ENCODE measurements at places on chromosomes 5 and 9.

DNA sequence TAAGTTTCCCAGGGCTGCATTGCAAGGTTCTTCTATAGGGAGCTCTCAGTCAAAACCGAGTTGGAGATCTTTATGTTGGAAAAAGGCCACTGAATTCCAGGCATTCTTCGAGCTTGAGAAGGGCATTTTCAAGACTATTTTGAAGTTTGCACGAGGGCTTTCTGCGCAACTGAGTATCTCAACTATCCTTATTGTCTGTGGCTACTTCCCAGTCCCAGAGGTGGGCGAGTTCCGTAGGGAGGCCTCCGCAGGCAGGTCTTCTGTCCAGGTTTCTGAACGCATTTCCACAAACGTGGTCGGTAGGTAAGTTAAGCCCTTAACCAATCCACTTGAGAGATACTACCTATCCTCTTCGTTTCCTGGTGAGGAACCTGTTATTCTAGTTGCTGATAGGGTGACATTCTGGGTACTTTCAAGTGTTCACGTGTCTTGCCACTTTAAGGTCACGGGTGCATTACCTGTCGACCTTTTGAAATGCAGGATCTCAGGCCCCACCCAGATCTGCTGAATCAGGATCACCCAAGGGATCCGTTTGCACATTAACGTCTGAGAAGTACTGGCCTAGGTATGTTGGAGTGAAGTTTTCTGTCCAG, 51.4 kb upstream of the TJP2 start:
- DNase-seq: peak; percentile 92

GRCh38 chr5:143557061-143557818, 153.8 kb upstream of the NR3C1 start:
- peak; percentile 78 for DNase-seq

DNA sequence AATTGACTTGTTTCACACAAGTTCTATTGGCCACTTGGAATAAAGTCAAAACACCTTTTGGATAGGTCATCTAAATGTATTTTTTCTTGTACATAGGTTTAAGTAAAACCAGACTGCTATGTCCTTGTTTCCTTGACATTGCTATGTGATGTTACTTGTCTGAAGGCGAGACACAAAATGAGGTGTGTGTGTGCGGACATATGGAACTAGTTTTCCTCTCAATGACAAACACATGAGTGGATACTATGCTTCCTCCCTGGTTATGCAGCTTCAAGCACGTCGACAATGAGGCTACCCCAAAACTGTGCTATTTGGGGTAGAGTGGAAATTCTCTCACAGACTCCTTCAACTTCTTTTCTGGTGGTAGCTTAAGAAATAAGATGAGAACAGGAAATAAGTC, 276.8 kb downstream of the GAS1 start:
- DNase-seq: no peak

- no peak for DNase-seq
Measured at GRCh38 chr5:169223595-169223953, 77.4 kb downstream of the SLIT3 start.

DNA sequence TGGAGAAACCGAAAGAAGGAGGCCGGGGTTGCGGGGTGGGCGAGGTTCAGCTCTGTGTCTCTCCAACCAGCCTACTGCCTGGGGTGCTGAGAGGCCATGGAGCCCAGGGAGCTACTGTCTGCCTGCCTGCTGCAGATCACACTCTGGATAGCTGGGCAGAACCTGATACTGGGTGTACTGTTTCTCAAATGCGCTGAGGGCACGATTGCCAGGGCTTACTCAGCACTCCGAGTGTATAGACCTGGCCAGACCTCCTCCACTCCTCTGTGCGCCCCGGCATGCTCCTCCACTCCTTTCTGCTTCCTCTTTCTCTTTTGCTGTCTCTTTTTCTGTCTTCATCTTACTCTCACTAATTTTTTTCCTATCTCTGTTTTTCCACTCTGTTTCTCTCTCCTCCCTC, 215.1 kb downstream of the PAPPA start:
- DNase-seq: no peak

GRCh38 chr9:5817862-5818261, 15.1 kb downstream of the ERMP1 start:
- no peak for DNase-seq

DNA sequence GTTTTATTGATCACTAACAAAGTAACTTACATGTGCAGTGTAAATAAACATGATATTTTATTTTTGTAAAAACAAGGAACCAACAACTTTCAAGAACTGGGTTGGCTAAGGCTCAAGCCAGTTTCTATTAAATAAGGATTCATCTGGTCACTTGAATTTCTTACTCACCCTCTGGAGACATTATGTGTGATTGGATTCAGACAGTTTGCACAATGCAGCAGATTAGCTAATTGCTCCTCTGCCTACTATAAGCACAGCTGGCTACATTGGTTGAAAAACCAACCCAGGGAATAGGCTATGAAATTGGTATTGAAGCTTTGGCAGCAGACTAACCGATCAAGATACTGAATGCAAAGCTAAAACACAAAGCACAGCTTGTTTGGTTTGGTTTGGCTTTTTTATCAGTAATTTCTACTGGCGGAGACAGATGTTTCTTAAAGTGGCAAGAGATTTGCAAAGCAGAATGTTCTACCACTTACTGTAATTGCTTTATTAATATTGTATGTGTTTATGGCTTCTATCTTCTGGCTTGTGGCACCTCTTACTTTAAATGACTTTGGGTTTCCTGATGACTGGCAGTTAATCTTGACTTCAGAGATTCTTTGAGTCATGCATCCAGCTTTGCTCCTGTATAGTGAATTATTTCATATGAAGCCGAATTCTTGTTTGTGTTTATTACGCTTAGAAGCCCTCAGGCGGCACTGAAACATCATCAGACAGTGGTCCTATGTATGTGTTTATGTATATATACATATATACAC, 231.5 kb downstream of the MPDZ start:
- no peak for DNase-seq

DNA sequence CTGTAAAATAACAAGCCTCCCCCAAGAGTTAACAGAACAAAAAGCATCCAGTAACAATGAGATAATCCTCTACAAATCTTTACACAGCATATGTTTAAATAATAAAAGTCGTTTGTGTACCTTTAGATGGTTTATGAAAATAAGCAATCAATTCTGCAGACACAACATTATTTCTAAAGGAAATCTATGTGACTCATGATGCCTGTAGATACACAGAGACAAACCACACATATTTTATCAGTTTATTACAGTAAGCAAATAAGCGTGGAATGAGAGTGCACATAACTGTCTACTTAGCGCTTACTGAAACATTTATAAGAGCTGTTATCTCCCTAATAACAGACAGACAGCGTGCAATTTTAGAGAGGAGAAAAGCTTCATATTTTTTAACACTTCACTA, 243.6 kb downstream of the AP3B1 start:
- no peak for DNase-seq

DNA sequence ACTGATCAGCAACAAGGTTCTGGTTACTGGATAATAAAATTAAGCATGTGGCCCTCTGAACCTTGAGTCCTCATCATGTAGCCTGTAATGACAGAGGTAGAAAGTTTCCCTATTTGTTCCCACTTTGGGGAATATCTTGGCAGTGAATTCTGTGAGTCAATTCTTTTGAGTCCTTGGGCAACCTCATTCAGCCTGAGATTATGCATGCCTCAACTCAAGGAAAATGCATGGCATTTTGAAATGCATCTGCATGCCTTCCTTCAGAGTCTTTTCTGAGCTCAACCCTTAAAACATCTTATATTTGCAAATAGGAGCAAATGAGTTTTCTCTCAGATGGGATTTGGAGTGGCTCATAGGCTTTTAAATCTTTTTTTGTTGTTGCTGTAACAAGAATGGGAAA, 218.1 kb upstream of the CD180 start:
- no peak for DNase-seq

- no peak for DNase-seq
Measured at GRCh38 chr9:69499959-69500358, 172.2 kb downstream of the APBA1 start.

DNA sequence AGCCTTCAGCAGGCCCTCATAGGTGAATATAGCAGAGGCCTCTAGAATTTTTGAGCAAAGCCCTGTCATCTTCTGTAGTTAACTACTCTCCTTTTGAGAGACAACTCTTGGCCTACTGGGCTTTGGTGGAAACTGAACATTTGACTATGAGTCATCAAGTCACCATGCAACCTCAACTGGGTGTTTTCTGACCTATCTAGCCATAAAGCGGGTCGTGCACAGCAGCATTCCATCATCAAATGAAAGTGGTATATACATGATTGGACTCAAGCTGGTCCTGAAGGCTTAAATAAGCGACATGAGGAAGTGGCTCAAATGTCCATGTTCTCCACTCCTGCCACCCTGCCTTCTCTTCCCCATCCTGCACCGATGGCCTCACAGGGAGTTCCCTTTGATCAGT, 1115.5 kb downstream of the TAF11L14 start:
- no peak for DNase-seq

GRCh38 chr5:112738191-112738560, 491 bp downstream of the APC start:
- DNase-seq: no peak

GRCh38 chr5:82265047-82265446, 13.1 kb downstream of the RPS23 start:
- no peak for DNase-seq

- no peak for DNase-seq
Measured at GRCh38 chr5:134258896-134259295, 33.0 kb upstream of the PPP2CA start.

- no peak for DNase-seq
Measured at GRCh38 chr5:137684761-137685160, 51.1 kb downstream of the KLHL3 start.

GRCh38 chr5:81154725-81155124, 78.4 kb upstream of the CKMT2 start:
- no peak for DNase-seq

- no peak for DNase-seq
Measured at GRCh38 chr9:98147582-98147981, 28.6 kb upstream of the TRIM14 start.

- DNase-seq: no peak
Measured at GRCh38 chr5:57054671-57055070, 102.7 kb upstream of the MIER3 start.

GRCh38 chr5:180802325-180803180, at the start of gene MGAT1:
TSS of gene MGAT1 (minus strand) at chr5:180802806. CDS start at chr5:180792971, 9,835 bp downstream.
- DNase-seq: peak; percentile 38

- no peak for DNase-seq
Measured at GRCh38 chr9:113790093-113790492, 86.0 kb upstream of the ZNF618 start.

- no peak for DNase-seq
Measured at GRCh38 chr5:149685494-149685893, 44.6 kb upstream of the PPARGC1B start.

GRCh38 chr9:124480621-124480981, 26.6 kb downstream of the NR5A1 start:
- peak; percentile 25 for DNase-seq

DNA sequence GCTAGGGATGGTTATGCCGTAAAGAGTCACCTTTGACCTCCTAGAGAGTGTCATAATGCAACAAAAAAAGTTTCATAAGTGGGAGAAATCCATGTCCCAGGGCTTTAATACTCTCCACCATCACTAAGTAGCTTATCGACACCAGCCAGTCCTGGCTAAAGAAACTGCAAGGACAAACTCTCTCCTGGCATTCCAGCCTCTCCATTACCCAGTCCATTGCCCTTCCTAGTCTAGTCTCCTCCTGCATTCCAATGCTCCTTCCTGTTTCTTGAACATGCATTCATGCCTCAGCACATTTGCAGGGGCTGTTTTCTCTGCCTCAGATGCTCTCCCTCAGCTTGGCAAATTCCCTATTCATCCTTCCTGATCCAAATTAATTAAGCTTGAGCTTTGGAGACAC, 364.1 kb downstream of the BRINP1 start:
- no peak for DNase-seq

GRCh38 chr9:23621924-23622323, 204.1 kb downstream of the ELAVL2 start:
- DNase-seq: no peak

GRCh38 chr5:38403877-38404635, 145.7 kb downstream of the EGFLAM start:
- DNase-seq: no peak

DNA sequence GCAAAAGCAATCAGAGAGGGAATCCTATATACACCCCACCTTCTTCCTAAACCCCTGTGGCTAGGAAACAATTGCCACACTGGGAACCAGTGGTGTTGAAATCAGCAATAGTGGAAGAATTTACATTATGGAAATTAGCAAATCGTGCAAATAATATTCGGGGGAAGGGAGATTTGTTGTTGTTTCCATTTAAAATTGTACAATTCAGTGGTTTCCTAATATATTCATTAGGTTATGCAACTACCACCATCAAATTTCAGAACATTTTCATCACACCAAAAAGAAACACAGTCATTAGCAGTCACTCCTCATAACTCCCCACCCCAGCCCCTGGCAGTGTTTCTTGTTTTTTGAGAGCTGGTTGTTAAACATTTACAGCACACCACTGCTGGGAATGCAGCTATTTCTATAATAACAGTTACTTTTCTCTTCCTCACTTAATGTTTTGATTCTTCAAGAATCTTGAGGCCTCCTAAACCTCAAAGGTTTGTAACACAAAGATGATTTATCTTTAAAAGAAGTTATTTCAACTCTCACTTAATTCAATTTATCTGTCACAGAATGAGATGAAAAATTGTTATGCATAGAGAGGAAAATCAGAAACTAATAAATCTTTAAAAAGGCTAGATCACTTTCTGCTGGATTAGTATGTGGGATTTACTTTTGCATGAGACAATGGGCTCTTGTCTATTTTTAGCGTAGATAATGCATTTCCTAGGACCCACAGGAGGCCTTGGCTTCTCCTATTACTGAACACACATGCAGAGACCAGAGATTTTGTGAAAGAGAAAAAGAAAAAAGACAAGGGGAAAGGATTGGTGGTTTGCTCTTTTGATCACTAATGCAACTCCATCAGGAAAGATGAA, 91.8 kb upstream of the DAPK1 start:
- no peak for DNase-seq

DNA sequence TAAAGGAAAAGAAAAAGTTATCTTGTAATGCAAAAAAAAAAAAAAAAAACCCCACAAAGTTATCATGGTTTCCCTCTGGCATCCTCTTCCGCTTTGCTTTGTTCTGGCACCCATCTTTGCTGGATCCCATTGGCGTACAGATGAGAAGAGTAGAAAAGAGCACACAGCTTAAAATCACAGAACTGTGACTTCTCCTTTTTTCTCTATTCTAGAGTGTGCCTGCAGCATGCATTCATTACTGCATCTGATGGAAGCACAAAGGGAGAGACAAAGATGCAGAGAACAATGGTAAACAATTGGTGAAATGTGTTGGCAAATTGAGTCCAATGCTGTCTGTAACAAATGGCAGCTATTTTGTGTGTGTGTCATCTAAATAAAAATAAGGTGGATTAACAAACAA, 440.8 kb upstream of the PIK3R1 start:
- no peak for DNase-seq

GRCh38 chr9:132795511-132796303, 82.4 kb downstream of the AK8 start:
- DNase-seq: no peak

DNA sequence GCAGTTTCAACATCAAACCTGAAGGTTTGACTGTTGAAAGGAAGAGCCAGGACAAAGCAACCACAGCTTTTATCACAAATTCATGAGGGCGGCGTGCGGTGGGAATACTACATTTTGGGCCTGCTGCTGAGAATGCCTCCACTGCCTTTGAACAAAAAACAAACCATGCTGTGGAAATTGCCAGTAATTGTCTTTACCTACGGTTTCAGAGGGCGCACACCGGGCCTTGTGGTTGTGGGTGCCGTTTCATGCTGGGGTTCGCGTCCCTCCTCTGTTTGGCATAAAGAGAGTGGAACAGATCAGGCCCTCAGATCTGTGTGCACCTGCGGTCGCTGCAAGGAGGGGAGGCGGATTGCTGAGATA, 27.6 kb upstream of the TCF7 start:
- no peak for DNase-seq

GRCh38 chr9:99019510-99020331, 76.0 kb downstream of the COL15A1 start:
- no peak for DNase-seq

All from NCI-H2029 (cell line).